IPS DF 6.9 (cell line): ENCODE measurements at places on chromosomes 5 and 9.

DNA sequence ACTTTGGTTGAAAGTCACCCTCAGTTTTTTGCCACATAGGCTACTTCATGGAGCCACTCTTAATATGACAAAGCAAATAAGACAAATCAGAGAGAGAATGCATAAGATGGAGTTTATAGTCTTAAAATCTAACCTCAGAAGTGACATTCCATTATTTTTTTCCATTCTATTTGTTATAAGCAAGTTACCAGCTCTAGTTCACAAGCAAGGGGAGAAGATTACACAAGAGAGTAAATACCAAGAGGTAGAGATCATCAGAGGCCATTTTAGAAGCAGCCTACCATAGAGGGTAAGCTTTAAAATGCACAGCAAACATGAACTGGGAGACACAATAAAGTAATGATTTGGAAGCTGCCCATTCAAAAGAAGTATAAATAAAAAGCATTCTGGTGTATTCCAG is 651.3 kb upstream of the MEF2C start:
- no peak for DNase-seq

DNA sequence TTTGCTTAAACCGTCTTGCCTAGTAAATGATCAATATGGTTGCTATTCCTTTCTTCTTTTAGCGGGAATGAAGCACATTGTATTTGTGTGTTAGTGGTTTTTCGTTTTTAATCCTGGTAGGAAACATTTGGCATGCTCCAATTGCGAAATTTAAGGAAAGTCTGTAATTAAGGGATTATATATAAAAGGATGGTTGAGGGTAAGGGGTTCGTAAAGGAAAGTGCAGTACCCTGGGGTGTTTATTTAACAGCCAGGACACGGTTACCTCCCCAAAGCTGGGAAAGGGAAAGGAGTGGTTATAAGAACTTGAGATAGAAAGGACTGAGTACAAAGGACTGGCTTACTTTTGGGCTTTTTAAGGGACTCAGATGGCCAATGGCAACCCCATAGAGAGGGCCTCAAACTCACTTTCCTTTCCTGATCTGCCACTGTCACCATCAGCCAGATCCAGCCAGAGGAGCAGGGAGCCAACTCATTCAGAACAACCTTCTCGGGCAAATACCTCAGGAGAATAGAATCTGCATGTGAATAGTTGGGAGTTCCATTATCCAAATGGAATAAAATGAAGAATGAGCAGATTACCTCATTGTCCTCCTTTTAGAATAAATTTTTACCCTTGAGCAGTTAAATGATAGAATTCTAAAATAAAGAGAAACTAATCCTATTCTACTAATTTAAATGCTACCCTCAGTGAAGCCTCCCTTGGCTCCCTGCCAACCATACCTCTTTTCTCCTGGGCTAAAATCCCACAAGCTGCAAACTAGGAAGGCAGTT is 117.7 kb downstream of the SNCAIP start:
- peak; percentile 41 for DNase-seq

DNA sequence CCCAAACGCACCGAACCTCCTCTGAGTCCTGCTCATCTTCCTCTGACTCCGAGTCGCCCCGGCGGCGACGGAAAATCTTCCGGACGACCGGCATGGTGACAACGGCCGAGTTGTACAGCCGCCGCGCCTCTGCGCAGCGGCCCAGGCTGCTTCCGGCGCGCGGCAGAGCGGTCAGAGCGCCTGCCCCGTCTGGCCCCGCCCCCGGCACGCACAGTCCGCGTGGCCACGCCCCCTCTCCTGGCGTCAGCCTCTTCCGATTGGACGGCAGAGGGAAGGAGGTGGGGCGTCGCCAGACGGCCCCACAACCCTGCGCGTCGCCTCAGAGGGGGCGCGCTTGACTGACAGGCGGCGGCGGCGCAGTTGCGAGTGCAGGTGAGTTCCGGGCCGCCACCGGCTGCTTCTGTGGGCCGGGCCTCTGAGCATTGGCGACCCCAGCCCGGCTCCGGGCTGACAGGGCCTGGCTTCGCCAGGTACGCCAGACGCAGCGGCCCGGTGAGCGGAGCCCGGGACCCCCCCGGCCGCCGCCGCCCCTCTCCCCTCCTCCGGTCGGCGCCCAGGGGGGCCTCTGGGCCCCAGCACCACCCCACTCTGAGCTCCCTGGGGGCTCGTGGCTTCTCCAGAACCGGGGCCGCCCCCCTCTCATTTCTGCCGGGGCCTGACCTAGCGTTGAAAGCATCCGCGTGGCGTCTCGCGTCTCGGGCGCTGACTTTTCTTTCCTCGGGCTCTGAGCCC is at the start of the genes C9orf78 and USP20:
Gene C9orf78 (minus strand): TSS at position 148 of the 732 bp plus-strand sequence. CDS start 54 bp downstream, at position 94.
Gene USP20 (plus strand): TSS at position 331 of the 732 bp plus-strand sequence. CDS start 17,098 bp downstream, outside the sequence.
- DNase-seq, result peak; percentile 83

- no peak for DNase-seq
These were observed 161.2 kb downstream of the GNA14 start for GRCh38 chr9:77486968-77487367.

- no peak for DNase-seq
These were observed 80.0 kb upstream of the ASS1 start for GRCh38 chr9:130364619-130365322.

DNA sequence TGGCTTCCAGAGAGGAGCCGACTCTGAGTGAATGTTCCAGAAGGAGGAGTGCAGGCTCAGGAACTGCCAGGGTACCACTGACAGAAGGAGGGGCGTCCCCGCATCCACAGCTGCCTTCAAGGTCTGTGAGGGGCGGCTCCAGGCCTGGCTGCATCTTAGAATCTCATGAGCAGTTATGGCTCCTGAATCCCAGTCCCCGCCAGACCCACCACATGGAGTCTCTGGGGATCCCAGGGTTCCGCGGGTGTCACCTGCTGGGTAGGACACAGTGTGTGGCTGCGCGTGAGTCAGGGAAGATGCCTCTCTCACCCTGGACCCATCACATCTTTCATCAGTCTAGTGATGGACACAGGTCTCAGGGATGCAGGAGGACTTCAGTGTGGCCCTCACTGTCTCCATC is 79.2 kb downstream of the COL5A1 start:
- no peak for DNase-seq

- no peak for DNase-seq
These were observed at the start of gene ENG for GRCh38 chr9:127854184-127854806. ENG (minus strand) TSS chr9:127854658; CDS start chr9:127854355, 303 bp downstream.

DNA sequence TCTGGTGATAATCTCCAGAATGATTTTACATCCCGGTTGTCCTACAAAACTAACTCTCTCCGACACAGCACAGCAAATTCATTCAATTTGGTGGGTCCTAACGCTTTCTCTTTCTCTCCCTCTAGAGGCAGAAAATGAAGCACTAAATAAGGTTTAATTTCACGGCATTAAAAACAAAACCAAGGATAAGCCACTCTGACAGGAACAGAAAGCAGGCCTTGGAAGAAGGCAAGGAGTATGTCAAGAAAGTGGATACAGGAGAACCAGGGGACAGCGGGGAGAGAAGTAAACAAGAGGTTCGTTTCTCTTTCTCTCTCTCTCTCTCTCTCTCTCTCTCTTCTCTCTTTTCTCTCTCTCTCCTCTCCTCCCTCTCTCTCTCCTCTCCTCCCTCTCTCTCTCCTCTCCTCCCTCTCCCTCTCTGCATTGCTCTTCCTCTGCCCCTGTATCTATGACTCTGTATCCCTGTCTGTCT is 49.8 kb downstream of the EBF1 start:
- no peak for DNase-seq

GRCh38 chr5:15933259-15934207 is 246.1 kb downstream of the MARCHF11 start:
- DNase-seq, result no peak

GRCh38 chr5:65927503-65928321 is 1.3 kb downstream of the ERBIN start:
- DNase-seq, result no peak

DNA sequence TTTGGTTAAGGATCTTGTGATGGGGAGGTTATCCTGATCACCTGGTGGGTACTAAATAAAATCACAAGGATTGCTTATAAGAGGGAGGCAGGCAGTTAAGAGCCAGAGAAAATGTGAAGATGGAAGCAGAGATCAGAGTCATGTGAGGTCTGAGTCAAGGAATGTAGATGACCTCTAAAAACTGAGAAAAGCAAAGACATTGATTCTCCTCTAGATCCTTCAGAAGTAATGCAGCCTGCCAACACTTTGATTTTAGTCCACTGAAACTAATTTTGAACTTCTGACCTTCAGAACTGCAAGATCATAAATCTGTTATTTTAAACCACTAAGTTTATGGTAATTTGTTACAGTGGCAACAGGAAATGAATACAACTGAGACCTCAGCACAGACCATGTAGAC is 499.0 kb downstream of the GADD45G start:
- DNase-seq, result no peak

DNA sequence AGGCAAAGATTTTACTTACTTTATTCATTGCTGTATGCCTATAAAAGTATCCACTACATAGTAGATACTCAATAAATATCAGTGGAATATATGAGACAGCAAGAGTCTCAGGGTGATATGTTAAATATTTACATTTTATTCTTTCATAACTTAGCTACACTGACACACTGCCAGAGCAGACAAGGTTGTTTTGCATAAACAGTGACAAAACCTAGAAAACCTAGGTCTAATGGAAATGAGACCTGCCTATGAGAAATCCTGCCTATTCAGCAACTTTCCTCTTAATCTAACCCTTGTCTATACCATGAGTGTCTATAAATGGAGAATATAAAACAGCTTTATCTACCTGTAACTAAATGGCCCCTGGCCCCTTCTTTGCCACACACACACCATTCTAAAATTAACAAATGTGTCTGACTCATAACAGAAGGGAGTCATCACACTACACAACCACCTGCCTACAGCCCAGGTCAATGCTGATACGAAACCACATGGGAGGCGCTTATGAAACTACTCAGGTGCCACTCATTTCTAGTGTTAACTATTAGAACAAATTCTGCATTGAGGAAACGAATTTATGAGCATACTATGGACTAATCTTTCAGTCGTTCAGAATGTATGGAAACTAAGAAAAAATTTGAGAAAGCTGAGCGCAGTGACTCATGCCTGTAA is 60.3 kb downstream of the UBAP2 start:
- DNase-seq, result no peak

- no peak for DNase-seq
These were observed 73.1 kb downstream of the PBX3 start for GRCh38 chr9:125820100-125820804.

DNA sequence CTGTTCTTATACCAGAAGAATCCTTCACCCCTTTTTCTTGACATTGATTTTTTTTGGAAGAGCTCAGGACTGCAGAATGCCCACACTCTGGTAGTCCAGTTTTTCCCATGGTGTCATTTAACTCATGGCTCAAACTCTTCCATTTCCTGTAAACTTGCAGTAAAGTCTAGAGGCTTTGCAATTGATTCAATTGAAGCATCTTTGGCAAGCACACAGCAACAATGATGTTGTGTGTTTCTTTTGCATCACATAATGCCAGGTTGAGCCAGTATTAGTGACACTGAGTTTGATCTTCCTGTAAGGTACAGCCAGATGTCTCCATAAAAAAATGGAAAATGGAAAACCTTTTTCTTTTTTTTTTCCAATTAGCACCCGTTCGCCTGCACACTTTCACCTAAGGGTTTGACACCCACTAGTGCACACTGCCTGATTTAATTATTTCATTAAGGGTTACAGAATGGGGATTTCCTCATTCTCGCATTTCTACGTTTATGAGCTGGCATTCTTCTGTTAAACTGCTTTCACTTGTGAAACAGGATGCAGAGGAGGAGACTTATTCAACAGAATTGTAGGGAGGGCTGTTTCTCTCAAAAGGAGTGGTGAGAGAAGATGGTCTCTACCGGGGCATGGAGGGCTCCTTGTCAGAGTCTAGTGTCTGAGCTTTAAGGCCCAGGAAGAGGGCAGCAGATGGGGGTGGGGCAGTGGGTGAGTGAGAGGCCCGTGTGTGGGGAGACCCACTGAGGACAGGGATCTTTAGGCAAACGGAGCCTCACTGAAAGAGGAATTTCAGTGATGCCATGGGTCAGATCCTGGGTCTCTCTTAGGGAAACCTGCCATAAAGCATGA is 2.2 kb upstream of the S1PR3 start:
- no peak for DNase-seq

- no peak for DNase-seq
These were observed 1.3 kb upstream of the DUSP1 start for GRCh38 chr5:172772112-172772906.

GRCh38 chr9:102769307-102769706 is 225.8 kb upstream of the CYLC2 start:
- DNase-seq, result no peak

- no peak for DNase-seq
These were observed 389.2 kb downstream of the MAT2B start for GRCh38 chr5:163894645-163895044.

GRCh38 chr5:131758520-131758900 is 38.3 kb downstream of the FNIP1 start:
- no peak for DNase-seq

DNA sequence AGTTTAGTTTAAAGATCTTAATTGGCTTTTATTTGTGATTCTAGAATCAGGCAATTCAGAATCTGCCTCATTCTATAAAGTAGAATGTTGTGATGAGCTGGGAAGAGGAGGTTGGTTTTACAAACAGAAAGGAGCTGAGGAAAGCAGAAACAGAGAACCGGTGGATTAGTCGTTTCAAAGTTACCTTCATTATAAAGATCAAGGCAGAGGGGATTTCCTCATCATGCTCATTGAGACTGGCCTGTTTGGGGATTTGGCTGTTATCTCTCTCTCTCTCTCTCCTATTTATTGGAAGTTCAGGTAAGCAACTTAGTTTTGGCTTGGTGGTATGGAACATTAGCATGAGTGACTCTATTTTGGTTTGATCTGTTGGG is 134.0 kb downstream of the GCNT1 start:
- no peak for DNase-seq

GRCh38 chr5:56147106-56147505 is 86.0 kb downstream of the ANKRD55 start:
- DNase-seq, result no peak

- DNase-seq, result no peak
These were observed 55.9 kb upstream of the C5orf58 start for GRCh38 chr5:170176916-170177315.

DNA sequence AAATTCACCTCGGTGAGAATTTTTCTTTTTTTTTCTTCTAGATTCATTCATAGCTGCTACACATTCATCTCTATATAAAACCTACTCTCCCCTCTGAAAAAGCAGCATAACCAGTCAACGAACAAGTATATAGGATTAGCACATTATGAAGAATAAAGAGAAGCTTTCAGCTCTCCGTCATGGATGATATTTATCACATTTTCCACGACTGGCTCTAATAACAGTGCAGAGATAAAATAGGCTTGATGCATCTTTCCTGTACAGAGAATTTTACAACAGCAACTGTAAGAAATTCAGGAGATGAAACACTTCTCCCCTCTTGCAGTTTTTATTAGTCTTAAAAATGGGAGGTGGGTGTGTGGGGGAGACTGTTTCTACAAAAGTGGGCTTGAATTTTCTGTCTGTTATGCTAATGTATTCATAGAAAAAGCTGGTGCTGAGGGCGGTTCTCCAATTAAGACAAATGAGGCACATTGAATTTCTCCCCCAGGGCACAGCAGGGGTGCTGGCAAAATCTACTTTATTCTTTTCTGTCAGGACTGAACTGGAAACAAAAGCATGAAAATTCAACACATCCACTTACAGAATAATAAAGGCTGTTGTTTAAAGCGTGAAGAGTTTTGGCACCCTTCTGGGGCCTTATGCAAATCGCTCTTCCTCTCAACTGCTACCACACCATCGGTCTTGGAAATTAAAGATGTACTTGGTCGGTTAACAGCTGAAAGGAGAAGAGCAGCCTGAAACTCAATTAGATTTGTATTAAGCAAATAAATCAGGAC is 233.9 kb upstream of the ZNF608 start:
- DNase-seq, result peak; percentile 78
